Hematopoietic multipotent progenitor cell (in vitro differentiated cells): ENCODE measurements at places on chromosomes 4 and X. TPM values are rescaled to one million over a fixed set of nuclear protein-coding genes. Genes with fewer than 3 reads are reported as not detected.

The MAGED4B gene
- total RNA-seq: 13.2 TPM

The FAM53A gene
- total RNA-seq: 9.4 TPM

The OPN1MW gene
- total RNA-seq: not detected

The PDGFC gene
- total RNA-seq: 16.4 TPM

The TBX22 gene
- total RNA-seq: not detected

The AREG gene
- 11.6 TPM for total RNA-seq

The RIPPLY1 gene
- total RNA-seq: not detected

The RPS6KA6 gene
- 0.54 TPM for total RNA-seq

The DNAAF6 gene
- not detected for total RNA-seq

The HERC6 gene
- total RNA-seq: 21.0 TPM

The XK gene
- 1.6 TPM for total RNA-seq

The GAGE12E gene
- not detected for total RNA-seq

The BTK gene
- total RNA-seq: 37.7 TPM

The GPR119 gene
- total RNA-seq: not detected

The PKD2 gene
- 27.7 TPM for total RNA-seq

The LRCH2 gene
- total RNA-seq: 0.54 TPM

The GUCY1B1 gene
- total RNA-seq: 29.6 TPM

The PAPSS1 gene
- 50.9 TPM for total RNA-seq

The DTHD1 gene
- not detected for total RNA-seq

The KIAA1210 gene
- not detected for total RNA-seq

The GJB1 gene
- not detected for total RNA-seq

The TCEANC gene
- 2.2 TPM for total RNA-seq

The CRMP1 gene
- total RNA-seq: under 0.01 TPM

The NPY1R gene
- total RNA-seq: not detected

The PF4V1 gene
- 1.1 TPM for total RNA-seq

The STEEP1 gene
- total RNA-seq: 17.8 TPM

The TENM3 gene
- total RNA-seq: not detected

The UGT2B17 gene
- not detected for total RNA-seq

The AFM gene
- total RNA-seq: not detected

The SSX4B gene
- total RNA-seq: not detected

The UGT2A1 gene
- not detected for total RNA-seq

The UBA1 gene
- 224 TPM for total RNA-seq

The PDLIM3 gene
- total RNA-seq: under 0.01 TPM

The HSFX3 gene
- not detected for total RNA-seq

The SLC38A5 gene
- total RNA-seq: 76.7 TPM

The SPIN2A gene
- total RNA-seq: 0.27 TPM

The TRAPPC11 gene
- 35.0 TPM for total RNA-seq

The HTN3 gene
- total RNA-seq: not detected

The CENPVL1 gene
- total RNA-seq: 0.54 TPM

The MAP7D2 gene
- 0.27 TPM for total RNA-seq

The ARHGAP6 gene
- 1.3 TPM for total RNA-seq

The LRIT3 gene
- total RNA-seq: under 0.01 TPM

The SYN1 gene
- 0.27 TPM for total RNA-seq

The CT45A3 gene
- not detected for total RNA-seq

The TRIM75 gene
- total RNA-seq: not detected

The ATP2B3 gene
- total RNA-seq: not detected

The HSFX4 gene
- not detected for total RNA-seq

The PNMA6A gene
- 4.6 TPM for total RNA-seq

The EVC gene
- total RNA-seq: 7.8 TPM

The PRDM5 gene
- 2.2 TPM for total RNA-seq

The NR3C2 gene
- total RNA-seq: 1.1 TPM

The PI4K2B gene
- total RNA-seq: 7.8 TPM

The SLC9B1 gene
- total RNA-seq: 0.81 TPM

The EREG gene
- 165 TPM for total RNA-seq
